ENCODE measurements at places on chromosomes 6 and 20. TPM values are rescaled to one million over a fixed set of nuclear protein-coding genes. Genes with fewer than 3 reads are reported as not detected.

Gene FILIP1
- total RNA-seq, result 0.15 TPM

Gene ZBTB46
- 4.9 TPM for total RNA-seq

Gene CD40
- total RNA-seq, result 7.3 TPM

Gene SRSF12
- not detected for total RNA-seq

Gene C20orf144
- total RNA-seq, result 0.20 TPM

Gene DCDC2
- total RNA-seq, result 4.2 TPM

Gene GSTA1
- total RNA-seq, result not detected

Gene HSD17B8
- total RNA-seq, result 16.4 TPM

Gene KCNK5
- 14.3 TPM for total RNA-seq

Gene OPRM1
- not detected for total RNA-seq

DNA sequence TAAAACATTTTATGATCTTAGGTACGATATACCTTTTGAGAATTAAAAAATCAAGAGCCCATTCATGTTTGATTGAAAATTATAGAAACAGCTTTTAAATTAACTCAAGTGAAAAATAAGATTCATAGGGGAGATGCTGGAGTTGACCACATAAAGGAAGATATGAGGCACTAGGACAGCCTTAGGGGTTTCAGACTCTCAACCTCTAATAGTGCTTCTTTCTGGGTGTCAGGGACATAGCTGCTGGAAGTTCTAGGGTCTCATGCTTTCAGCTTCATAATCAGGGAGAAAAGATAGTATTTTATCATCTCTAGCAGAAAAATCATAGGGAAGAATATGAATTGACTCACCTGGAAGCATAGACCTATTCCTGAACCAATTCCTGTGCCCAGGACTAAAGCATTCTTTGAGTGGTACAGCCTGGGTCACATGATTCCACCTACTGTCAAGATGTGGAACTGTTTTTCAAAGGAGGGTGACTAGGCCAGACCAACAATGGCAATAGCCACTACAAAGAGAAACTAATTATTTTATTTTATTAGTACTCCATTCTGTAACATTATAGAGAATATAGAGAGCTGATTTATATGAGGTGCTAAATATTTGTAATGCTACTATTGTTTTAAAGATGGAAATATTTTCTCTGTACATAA, 27.8 kb upstream of the CENPW start:
- no peak overlapping the region for H3K4me3 ChIP-seq
- no peak for DNase-seq
- no peaks in the 10 kb centered on the region for H3K4me1 ChIP-seq
- H3K27me3 ChIP-seq, result no peaks in the 10 kb centered on the region
- no peaks in the 10 kb centered on the region for H3K36me3 ChIP-seq

GRCh38 chr6:107021446-107022185, 6.4 kb upstream of the MTRES1 start:
- no peak for DNase-seq
- peaks cover 10% of the 10 kb centered on the region for H3K4me1 ChIP-seq
- no peak overlapping the region for H3K4me3 ChIP-seq
- H3K27me3 ChIP-seq, result no peaks in the 10 kb centered on the region
- H3K36me3 ChIP-seq, result no peaks in the 10 kb centered on the region
- H3K27ac ChIP-seq, result no peak overlapping the region

GRCh38 chr20:48292806-48293205, 507.5 kb upstream of the SULF2 start:
- no peak overlapping the region for H3K4me3 ChIP-seq
- no peaks in the 10 kb centered on the region for H3K27me3 ChIP-seq
- no peak overlapping the region for H3K27ac ChIP-seq
- peaks cover 47% of the 10 kb centered on the region for H3K4me1 ChIP-seq
- H3K36me3 ChIP-seq, result no peaks in the 10 kb centered on the region

GRCh38 chr6:1758076-1758679, 148.5 kb downstream of the FOXC1 start:
- H3K4me3 ChIP-seq, result no peak overlapping the region
- no peaks in the 10 kb centered on the region for H3K36me3 ChIP-seq
- H3K27ac ChIP-seq, result no peak overlapping the region
- H3K27me3 ChIP-seq, result no peaks in the 10 kb centered on the region

- DNase-seq, result no peak
- no peaks in the 10 kb centered on the region for H3K27me3 ChIP-seq
- H3K27ac ChIP-seq, result no peak overlapping the region
- no peaks in the 10 kb centered on the region for H3K4me1 ChIP-seq
- no peaks in the 10 kb centered on the region for H3K36me3 ChIP-seq
Observed at GRCh38 chr6:89689732-89690131, 51.2 kb upstream of the LYRM2 start.

- H3K27ac ChIP-seq, result no peak within 1 kb of the TSS
- H3K27me3 ChIP-seq, result no peaks in the 10 kb centered on the region
- DNase-seq, result no peak
- no peak within 1 kb of the TSS for H3K4me3 ChIP-seq
- H3K36me3 ChIP-seq, result no peaks in the 10 kb centered on the region
Observed at GRCh38 chr20:50690650-50691572, at the start of gene RIPOR3. RIPOR3 (minus strand) TSS chr20:50691542; CDS start chr20:50691128, 414 bp downstream.

DNA sequence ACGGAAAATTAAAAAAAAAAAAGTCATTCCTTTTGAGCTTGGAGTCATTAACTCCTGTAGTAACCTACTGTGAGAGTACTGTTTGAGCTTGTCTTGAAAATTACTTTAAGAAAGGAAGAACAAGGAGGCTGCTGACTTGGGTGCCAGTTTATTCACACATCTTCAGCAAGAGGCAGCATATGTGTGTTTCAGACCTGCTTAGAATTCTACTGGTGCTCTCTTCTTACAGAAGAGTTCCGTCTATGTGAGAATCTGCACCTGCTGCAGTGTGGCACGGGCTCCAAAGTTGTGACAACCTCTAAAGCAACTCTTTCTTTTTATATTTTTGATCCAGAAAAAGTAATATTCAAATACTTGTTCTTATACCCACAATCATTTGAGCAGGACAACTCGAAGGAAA, 117.4 kb upstream of the SOX4 start:
- no peak overlapping the region for H3K27ac ChIP-seq
- H3K4me1 ChIP-seq, result no peaks in the 10 kb centered on the region
- H3K27me3 ChIP-seq, result no peaks in the 10 kb centered on the region
- no peak overlapping the region for H3K4me3 ChIP-seq
- no peak for DNase-seq
- no peaks in the 10 kb centered on the region for H3K36me3 ChIP-seq

DNA sequence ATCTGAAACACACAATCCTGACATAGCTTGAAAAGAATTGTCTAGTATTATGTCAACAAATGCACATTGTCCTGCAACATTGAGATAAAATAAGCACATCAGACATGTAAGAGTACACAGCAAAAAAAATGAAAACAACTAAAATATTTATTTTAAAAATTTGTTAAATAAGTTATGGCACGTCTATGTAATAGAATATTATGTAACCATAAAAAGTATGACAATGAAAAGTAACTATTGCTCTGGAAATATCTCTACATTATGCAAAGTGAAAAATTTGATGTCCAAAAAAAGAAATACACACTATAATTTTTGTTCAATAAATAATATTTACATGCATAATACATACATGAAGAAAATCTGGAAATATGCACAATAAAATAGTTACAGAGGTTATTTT, 9.3 kb upstream of the ID4 start:
- H3K27ac ChIP-seq, result no peak overlapping the region
- H3K4me1 ChIP-seq, result no peaks in the 10 kb centered on the region
- no peak overlapping the region for H3K4me3 ChIP-seq
- H3K27me3 ChIP-seq, result no peaks in the 10 kb centered on the region
- H3K36me3 ChIP-seq, result no peaks in the 10 kb centered on the region

- peaks cover 6% of the 10 kb centered on the region for H3K4me1 ChIP-seq
- H3K27ac ChIP-seq, result no peak overlapping the region
- DNase-seq, result no peak
- no peaks in the 10 kb centered on the region for H3K27me3 ChIP-seq
Observed at GRCh38 chr6:11323666-11324452, 91.4 kb upstream of the NEDD9 start.

GRCh38 chr6:141552463-141552862, 580.3 kb upstream of the GJE1 start:
- H3K4me1 ChIP-seq, result peaks cover 55% of the 10 kb centered on the region
- H3K4me3 ChIP-seq, result peak overlapping the region; percentile 10
- no peaks in the 10 kb centered on the region for H3K27me3 ChIP-seq
- H3K36me3 ChIP-seq, result peaks cover 10% of the 10 kb centered on the region
- peak overlapping the region; percentile 90 for H3K27ac ChIP-seq

- no peak overlapping the region for H3K27ac ChIP-seq
- no peak for DNase-seq
- no peaks in the 10 kb centered on the region for H3K4me1 ChIP-seq
- H3K4me3 ChIP-seq, result no peak overlapping the region
- no peaks in the 10 kb centered on the region for H3K36me3 ChIP-seq
Observed at GRCh38 chr6:18707714-18708439, 320.7 kb downstream of the RNF144B start.

DNA sequence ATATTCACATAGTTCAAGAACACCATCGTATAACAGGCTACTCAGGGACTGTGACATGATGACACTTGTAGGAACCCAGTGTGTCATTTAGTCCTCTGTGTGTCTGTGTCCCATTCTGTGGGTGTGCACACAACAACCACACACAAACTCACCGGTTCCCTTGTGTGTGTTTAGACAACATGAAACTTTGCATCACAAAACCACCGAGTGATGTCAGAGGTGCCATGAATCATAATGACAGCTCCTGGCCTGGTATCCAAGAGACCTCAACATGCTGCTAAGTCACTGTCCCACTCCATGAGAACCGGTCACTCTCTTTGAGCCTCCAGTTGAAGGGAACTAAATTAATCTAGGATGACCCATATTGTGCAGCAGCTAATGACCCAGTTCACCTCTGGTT, 421.3 kb downstream of the PREX1 start:
- H3K27me3 ChIP-seq, result no peaks in the 10 kb centered on the region
- no peak for DNase-seq
- H3K4me3 ChIP-seq, result no peak overlapping the region
- H3K36me3 ChIP-seq, result no peaks in the 10 kb centered on the region

GRCh38 chr20:34150306-34151000, 38.4 kb upstream of the EIF2S2 start:
- no peak for DNase-seq
- H3K36me3 ChIP-seq, result no peaks in the 10 kb centered on the region
- no peak overlapping the region for H3K27ac ChIP-seq
- H3K27me3 ChIP-seq, result no peaks in the 10 kb centered on the region
- H3K4me1 ChIP-seq, result no peaks in the 10 kb centered on the region
- no peak overlapping the region for H3K4me3 ChIP-seq

DNA sequence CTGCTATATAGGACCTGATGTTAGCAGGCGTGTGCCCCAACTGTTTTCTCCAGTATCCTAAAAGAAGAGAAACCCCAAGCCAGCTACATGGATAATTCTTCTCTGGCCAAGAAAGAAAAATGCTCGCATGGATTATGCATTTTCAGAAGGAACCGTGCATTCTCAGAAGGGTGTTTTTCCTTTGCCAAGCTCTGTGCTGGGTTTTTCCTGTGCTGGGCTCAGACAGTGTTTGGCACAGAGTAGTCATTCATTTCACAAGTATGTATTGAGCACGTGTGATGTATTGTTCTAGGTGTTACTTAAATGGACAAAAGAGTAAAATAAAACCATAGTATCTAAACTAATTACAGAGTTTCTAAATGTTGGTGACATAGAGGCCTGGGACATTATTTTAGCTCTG, 62.7 kb upstream of the ZNF133 start:
- peak overlapping the region; percentile 49 for H3K27ac ChIP-seq
- H3K4me1 ChIP-seq, result peaks cover 37% of the 10 kb centered on the region
- no peaks in the 10 kb centered on the region for H3K36me3 ChIP-seq
- peak overlapping the region; percentile 33 for H3K4me3 ChIP-seq

GRCh38 chr6:98816799-98817198, 17.6 kb upstream of the POU3F2 start:
- no peaks in the 10 kb centered on the region for H3K36me3 ChIP-seq
- DNase-seq, result no peak
- H3K27ac ChIP-seq, result no peak overlapping the region
- H3K4me1 ChIP-seq, result no peaks in the 10 kb centered on the region
- no peak overlapping the region for H3K4me3 ChIP-seq
- H3K27me3 ChIP-seq, result no peaks in the 10 kb centered on the region

- DNase-seq, result no peak
- H3K4me3 ChIP-seq, result no peak overlapping the region
- no peaks in the 10 kb centered on the region for H3K36me3 ChIP-seq
- no peak overlapping the region for H3K27ac ChIP-seq
- no peaks in the 10 kb centered on the region for H3K4me1 ChIP-seq
- H3K27me3 ChIP-seq, result peaks cover 81% of the 10 kb centered on the region
Observed at GRCh38 chr6:167247814-167248595, 43.1 kb upstream of the UNC93A start.

- H3K36me3 ChIP-seq, result no peaks in the 10 kb centered on the region
- H3K4me1 ChIP-seq, result no peaks in the 10 kb centered on the region
- H3K27me3 ChIP-seq, result peaks cover 8% of the 10 kb centered on the region
- no peak overlapping the region for H3K4me3 ChIP-seq
Observed at GRCh38 chr6:130697995-130698535, 129.1 kb upstream of the SMLR1 start.

DNA sequence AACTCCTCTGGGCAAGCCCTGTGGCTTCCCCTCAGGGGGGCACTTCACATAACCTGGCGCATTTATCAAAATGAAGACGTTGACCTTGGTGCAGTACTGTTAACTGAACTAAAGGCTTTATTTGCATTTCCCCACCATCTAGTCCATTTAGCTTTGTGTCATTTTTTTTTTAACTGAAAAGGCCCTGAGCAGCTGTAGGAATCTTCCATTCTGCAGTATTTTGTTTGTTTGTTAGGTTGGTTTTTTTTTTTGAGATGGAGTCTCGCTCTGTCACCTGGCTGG, 10.7 kb downstream of the TMEM181 start:
- peaks cover 19% of the 10 kb centered on the region for H3K36me3 ChIP-seq
- no peak for DNase-seq
- no peak overlapping the region for H3K4me3 ChIP-seq
- no peak overlapping the region for H3K27ac ChIP-seq
- H3K27me3 ChIP-seq, result no peaks in the 10 kb centered on the region

DNA sequence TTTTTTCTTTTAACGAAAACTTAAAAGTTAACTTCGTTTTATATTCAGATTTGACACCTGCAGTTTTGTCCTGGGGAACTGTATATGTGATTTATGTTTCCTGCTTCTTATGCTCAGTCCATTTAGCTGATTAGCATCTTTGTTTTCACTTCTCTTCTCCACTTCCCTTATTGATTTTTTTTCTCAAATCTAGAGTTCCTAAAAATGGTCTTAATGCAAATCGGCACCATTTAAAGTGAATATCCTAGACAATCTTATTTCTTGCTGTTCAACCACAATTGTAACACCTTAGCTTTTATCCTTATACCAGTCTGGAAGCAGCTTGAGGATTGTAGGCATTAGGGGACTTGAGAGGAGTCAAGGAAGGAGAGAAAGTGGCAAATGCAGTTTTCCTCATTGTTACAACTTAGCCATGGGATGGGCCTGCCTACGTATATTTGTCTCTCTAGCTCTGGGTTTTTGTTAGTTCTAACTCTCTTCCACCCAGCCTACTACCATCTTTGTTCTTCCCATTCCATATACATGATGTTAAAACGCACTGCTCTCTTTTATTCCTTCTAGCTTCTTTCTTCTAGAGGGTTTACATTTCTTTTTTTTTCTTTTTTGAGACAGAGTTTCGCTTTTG, 8.5 kb downstream of the QRSL1 start:
- peaks cover 17% of the 10 kb centered on the region for H3K36me3 ChIP-seq
- no peak overlapping the region for H3K4me3 ChIP-seq
- H3K27ac ChIP-seq, result no peak overlapping the region

Data from PC-9 (cell line).